ENCODE measurements at places on chromosomes 1 and 21.

- no peak for DNase-seq
Observed at GRCh38 chr1:167221126-167221737, 546 bp downstream of the POU2F1 start.

GRCh38 chr1:111920221-111921024, 69.0 kb downstream of the KCND3 start:
- peak; percentile 80 for DNase-seq

GRCh38 chr1:199121047-199121446, 482.2 kb downstream of the PTPRC start:
- no peak for DNase-seq

GRCh38 chr1:165849353-165850133, 22.1 kb downstream of the UCK2 start:
- no peak for DNase-seq

DNA sequence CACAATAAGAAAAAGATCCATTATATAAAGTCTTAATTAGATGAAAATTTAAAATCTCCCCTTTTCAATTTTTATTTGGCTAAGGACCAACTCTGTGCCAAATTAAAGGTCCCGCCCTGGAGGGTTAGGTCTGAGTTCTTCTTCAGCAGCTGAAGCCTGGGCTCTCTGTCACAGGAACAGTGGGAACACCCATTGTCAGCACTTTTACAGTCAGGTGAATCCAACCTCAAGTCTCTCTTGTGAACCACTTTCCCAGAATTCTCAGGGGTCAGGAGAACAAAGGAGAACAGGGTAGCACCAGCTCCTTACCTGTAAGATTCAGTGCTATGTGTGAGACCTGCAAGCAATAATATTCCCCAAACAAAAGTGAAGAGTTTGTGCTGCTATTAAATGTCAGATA, 25.1 kb upstream of the HJV start:
- DNase-seq, result no peak

GRCh38 chr1:110519125-110519810, at the start of gene KCNA10:
TSS of gene KCNA10 (minus strand) at chr1:110519175. CDS start at chr1:110518787, 388 bp downstream.
- DNase-seq, result no peak

DNA sequence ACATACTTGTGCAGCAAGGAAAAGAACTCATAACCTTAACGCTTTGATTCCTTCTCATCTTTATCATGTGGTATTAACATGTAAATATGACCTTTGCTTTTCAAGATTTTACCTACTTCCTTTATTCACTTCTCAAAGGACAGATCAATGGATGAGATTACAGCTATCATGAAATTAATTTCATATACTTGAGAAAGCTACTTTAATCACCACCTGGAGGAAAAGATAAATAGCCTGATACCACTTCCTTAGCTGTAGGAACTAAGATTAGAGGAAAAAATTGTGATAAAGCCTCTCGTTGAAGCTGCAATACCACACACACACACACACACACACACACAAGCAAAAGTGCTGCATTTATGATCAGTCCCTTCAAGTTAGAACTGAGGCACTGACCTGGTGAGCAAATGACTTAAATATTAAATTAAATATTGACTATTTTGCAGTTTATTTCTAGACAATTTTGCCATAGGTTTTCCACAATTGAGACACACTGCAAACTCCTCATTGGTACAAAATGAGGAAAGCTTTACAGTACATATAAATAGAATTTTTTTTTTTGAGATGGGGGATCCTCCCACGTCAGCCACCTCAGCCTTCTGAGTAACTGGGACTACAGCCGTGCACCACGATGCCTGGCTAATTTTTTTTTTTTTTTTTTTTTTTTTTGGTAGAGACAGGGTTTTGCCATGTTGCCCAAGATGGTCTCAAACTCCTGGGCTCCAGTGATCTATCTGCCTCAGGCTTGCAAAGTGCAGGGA, 27.2 kb upstream of the DMRTB1 start:
- no peak for DNase-seq
